ENCODE measurements at places on chromosomes 1 and 21.

GRCh38 chr1:71502006-71502405, 421.2 kb upstream of the ZRANB2 start:
- DNase-seq, result no peak

GRCh38 chr1:41976671-41977070, 57.9 kb upstream of the HIVEP3 start:
- no peak for DNase-seq

- no peak for DNase-seq
Measured at GRCh38 chr1:184947497-184948256, 26.6 kb downstream of the NIBAN1 start.

DNA sequence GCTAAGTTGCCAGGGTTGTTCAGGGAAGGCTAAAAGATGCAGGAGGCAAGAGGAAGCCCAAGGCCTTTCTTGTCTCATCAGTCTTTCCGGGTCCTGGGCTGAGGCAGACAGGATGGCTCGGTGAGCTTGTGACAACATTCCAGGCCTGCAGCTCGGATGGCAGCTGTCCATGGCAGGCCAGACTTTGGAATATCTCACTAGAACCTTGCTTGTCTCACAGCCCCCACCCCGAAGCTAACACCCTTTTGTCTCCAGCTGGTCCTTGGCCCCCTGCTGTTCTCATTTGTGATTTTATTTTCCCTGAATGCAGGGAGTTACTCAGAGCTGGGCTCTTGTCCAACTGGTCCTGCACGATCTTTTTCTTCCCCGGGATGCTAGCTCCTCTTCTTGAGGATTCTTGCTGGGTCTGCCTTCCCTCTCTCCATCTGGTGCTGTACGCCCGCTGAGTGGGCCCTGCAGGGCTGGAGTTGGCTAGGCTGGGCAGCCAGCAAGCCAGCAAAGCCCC, 477.2 kb upstream of the CAMK1G start:
- no peak for DNase-seq

GRCh38 chr1:13624526-13624925, 40.9 kb downstream of the PDPN start:
- no peak for DNase-seq

Data from amniotic epithelial cell (primary cell).